ENCODE measurements at places on chromosomes 2 and 18.

DNA sequence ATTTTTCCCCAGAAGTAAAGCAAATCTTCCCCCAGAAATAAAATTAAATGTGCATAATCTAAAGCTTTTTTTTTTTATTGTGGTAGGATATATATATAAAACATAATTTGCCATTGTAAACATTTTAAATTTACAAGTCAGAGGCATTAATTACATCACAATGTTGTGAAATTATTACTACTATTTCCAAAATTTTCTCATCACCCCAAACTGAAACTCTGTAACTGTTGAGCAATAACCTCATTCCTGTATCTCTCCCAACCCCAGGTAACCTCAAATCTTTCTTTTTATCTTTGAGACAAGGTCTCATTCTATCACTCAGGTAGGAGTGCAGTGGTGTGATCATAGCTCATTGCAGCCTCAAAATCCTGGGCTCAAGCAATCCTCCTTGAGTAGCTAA is 11.2 kb downstream of the MRPL19 start:
- DNase-seq, result no peak

- peak; percentile 35 for DNase-seq
Observed at GRCh38 chr2:240994171-240994896, 4.1 kb upstream of the SNED1 start.

DNA sequence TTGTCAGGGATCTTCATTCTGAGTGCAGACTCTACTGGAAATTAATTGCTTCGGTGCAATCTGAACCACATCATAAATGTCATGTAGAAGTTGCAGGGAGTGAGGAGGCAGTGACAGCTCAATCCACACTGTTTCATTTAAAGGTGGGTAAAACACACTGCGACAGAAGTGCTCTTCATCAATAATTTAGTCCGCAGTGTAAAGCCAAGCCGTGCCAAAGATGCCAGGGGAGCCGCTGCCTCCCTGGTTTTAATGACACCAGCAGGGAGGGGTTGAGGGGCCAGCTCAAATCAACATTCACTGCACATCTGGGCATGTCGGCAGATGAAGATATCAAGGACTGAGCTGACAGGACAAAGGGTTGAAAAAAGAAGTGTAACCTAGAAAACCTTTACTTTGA is 305.7 kb upstream of the VRK2 start:
- DNase-seq, result no peak

- DNase-seq, result no peak
Observed at GRCh38 chr2:23745726-23746105, 181.2 kb downstream of the ATAD2B start.

DNA sequence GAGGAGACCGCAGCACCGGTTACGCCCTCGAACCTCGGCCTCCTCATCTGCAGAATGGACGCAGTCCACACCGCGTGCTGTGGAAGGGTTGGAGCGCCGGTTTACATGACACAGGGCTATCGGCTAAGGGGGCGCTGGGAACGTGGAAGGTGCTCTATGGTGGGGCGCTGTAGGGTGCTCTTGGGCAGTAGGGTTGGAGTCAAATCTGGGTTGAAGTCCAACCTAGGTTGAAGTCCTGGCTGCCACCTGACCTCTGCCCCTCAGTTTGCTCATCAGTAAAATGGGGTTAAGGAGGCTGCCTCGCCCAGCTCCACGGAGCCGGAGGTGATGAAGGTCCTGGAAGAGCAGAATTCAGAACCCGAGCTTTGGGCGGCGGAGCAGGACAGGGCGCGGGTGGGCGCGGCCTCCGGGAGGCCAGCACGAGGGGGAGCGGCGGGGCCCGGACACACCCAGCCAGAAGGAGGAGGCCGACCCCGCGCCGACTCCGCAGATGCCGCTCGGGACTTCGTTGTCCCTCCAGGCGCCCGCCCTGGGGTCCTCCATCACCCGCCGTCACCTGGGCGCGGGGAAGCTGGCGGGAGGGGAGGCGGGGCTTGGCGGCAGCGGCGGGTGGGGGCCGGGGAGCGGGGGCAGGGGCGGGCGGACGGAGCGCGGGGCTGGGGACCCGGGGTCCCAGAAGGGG is 558 bp upstream of the GAREM2 start:
- peak; percentile 55 for DNase-seq

DNA sequence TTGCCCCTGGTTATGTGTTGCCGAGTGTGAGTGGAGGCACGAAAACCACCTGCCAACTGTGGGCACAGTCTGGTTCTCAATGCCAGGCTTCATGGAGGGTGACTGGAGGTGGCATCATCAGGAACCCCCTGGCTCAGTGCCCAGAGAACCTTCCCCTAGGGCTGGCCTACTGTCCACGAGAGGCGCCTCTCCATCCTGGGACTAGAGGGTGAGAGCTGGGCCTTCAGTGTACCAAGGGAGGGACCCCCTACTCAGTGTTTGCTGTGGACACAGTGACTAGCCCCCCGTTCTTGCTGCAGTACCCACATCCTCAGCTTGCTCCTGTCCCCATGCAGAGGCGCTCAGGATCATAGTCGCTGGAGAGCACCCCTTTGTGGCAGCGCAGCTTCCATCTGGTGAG is 202.6 kb downstream of the HDAC4 start:
- DNase-seq, result no peak

DNA sequence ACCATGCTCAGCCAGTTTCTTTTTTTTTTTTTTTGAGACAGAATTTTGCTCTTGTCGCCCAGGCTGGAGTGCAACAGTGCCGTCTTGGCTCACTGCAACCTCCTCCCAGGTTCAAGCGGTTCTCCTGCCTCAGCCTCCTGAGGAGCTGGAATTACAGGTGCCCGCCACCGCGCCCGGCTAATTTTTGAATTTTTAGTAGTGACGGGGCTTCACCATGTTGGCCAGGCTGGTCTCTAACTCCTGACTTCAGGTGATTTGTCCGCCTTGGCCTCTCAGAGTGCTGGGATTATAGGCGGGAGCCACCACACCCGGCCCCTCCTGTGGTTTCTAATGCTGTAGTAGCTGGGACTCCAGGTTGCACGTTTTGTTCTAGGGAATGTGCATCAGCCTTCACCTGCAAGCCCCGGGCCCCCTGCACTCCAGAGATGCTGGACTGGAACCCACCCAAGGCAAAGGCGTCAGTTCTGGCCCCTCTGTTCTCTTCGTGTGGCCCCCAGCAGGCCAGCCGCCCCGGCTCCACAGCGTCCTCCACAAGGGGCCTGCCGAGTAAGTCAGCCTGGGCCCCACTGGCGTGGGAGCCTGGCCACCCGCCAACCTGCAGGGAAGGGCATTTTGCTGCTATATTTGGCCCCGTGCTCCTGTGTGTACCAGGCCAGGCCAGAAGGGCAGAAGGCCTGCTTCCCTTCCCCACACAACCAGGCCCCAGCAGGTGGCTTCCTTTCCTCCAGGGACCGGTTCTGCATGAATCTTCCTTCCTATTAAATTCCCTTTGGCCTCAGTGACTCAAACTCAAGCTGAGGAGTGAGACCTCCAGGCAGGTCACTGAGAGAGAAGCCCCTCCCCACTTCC is 25.7 kb upstream of the B3GNT7 start:
- no peak for DNase-seq

GRCh38 chr2:133680343-133681049 is 112.2 kb upstream of the NCKAP5 start:
- DNase-seq, result no peak

DNA sequence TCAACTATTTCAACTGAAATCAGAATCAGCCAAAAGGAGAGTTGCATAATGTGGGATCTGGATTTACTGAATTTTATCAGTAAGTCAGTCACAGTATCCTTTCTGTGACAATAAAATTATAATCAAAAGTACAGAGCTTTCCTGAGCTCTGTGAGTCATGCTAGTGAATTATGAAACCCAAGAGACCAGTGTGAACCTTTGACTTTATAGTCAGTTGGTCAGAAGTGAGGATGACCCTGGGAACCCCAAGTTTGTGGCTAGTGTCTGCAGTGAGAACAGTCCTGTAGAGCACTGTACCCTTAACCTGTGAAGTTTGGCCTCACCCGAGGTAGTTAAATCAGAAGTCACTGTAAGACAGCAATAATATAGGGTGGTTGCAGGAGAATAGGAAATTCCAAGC is 381.7 kb downstream of the CDH19 start:
- no peak for DNase-seq

DNA sequence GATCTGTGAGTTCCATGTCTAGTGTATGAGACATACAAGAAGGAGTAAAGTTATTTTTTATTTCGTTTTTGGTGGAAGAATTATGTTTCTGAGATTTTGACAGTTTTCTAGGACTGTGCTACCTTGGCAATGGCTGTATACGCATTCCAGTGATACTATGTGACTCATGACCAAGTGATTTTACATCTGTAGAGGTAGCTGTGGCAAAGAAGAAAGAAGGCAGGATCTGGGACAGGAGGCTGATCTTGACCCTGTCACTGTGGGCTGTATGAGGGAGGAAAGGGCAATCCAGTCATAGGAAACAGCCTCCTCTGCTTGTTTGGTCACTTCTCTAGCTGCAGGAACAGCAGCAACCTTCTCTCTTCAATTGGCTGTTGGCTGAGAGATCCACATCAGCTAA is 44.0 kb upstream of the PDCL3 start:
- DNase-seq, result no peak

- no peak for DNase-seq
Observed at GRCh38 chr2:149666809-149667320, 79.3 kb upstream of the MMADHC start.

GRCh38 chr2:38066421-38067115 is 9.4 kb downstream of the CYP1B1 start:
- DNase-seq, result no peak

DNA sequence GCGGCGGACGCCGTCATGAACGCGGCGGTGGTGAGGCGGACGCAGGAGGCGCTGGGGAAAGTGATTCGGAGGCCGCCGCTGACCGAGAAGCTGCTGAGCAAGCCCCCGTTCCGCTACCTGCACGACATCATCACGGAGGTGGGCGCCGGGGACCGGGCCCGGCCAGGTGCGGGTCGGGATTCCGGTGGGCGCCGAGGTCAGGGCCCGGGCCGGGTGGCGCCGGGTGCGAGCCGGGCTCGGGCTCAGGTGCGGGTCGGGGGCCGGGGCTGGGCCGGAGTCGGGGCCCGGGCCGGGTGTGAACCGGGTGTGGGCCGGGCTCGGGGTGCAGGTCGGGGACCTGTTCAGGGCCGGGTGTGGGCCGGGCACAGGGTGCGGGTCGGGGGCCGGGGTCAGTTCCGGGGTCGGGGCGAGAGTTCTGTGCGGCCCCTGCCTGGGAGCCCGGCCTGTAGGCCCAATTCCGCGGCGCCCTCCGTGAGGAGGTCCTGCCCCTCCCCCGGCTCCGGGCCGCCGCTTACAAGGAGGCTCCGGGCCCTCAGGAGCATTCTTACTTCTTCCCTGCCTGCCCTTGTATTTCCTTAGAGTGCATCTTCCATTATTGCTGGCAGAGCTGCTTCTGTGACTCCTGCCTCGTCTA is 447 bp downstream of the TRAF3IP1 start:
- no peak for DNase-seq

DNA sequence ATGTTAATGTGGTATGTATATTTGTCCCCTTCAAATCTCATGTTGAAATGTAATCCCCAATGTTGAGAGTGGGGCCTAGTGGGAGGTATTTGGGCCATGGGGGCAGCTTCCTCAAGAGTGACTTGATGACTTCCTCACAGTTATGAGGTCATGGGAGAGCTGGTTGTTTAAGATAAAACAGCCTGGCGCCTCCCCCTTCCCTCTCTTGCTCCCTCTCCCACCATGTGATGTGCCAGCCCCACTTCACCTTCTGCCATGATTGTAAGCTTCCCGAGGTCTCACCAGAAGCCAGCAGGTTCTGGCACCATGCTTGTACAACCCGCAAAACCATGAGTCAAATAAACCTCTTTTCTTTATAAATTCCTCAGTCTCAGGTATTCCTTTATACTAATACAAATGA is 258.3 kb upstream of the POU3F3 start:
- no peak for DNase-seq

DNA sequence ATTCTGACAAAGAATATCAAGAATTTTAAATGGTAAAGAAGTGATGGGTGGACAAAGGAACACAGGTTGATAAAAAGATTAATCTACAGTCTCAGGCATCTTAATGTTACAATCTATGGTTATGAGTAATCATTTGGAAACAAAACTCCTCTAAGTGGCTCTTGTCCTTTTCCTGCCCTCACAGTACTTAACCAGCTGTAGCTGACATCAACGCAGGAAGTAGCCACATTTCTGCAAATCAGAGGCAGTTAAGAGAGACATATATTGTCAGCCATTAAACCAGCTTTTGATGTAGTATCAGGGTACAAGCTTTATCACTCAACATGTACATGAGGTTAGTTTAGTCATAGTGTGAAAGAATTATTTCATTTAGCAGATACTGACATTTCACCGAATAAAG is 244.6 kb downstream of the NR4A2 start:
- no peak for DNase-seq

GRCh38 chr2:27050996-27051901 is at the start of gene AGBL5:
Gene AGBL5, plus strand, starts transcription at chr2:27051668. Its CDS starts 1,291 bp downstream, at chr2:27052959.
- peak; percentile 99 for DNase-seq

GRCh38 chr18:48110797-48111196 is 180.3 kb upstream of the SMAD2 start:
- DNase-seq, result no peak

DNA sequence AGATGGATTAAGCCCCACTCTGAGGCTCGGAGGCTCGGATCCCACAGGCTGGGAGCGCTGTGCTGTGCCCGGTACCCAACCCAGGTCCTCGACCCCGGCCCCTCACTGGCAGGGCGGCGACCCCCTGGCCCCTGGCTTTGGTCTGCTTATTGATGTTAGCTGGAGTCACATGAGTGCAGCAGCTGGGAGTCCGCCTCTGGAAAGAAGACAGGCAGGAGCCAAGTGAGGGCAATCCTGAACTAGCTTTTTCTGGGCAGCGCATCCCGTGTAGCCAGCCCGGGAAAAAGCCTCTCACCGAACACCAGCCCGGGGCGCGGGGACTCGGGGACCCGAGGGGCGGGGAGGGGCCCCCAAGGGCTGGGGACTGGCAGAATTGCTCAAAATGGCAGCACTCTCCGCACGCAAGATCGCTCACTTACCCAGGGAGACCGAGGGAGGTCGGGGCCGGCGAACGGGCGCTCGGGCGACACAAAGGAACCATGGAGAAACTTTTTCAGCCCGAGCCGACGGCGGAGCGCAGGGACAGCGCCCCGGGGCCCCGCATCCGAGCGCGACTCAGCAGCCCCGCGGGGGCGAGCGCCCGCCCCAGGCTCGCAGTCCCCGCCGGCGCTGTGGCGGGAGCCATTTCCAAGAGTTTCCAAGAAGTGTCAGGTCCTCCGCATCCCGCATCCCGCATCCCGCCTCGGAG is 567 bp downstream of the TMEM200C start:
- DNase-seq, result no peak

DNA sequence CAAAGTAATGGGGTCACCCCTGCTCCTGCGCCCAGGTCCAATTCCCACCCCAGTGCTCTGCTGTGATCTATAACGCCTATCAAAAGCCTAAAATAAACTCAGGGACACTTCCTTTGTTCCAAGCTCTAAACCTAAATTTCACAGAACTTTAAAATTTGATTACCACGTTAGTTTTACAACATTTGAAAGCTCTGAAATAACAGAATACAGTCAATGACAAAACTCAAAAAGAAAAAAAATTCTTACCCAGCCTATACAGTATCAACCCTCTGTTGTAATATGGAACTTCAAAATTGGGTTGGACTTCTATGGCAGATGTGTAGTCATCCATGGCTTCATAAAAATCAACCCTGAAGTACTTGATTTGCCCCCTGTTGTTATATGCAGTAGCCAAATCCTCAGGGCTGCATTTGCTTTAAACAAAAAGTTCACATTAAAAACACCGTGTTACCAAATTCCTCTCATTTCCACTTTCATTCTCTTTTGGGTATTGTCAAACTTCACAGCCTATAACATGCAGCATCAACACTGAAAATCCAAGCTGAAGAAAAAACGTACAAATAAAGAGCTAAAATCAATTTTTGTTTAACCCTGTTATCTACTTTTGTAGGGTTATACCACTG is 4.0 kb downstream of the TTC32 start:
- no peak for DNase-seq

GRCh38 chr18:46360102-46360699 is 256.0 kb downstream of the HAUS1 start:
- no peak for DNase-seq

GRCh38 chr2:214104219-214104618 is 306.6 kb upstream of the VWC2L start:
- no peak for DNase-seq

All from activated CD8-positive, alpha-beta memory T cell treated with anti-CD3 and anti-CD28 coated beads, Interleukin-2, amount 50 U/mL, for 48 hours (primary cell).